Cerebellar nuclear complex (tissue), 1 donor: ENCODE measurements at places on chromosomes 1 and 21.

DNA sequence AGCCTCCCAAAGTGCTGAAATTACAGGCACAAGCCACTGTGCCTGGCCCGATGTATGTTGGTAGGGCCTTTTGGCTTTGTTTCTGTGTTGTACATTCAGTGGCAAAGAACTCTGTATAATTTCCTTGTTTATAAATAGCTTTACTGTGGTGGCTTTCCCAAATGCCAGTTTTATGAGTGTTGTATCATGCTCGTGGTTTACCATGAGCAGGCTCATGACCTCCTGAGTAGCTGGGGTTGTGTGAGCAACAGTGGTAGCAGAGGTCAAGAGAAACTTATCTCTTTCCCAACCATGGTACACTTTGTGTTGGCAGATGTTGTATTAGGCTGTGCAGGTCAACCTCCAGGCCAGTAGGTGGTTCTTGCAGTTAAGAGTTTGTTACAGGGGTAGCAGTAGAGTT, 420.4 kb upstream of the BEND5 start:
- DNase-seq, result no peak

DNA sequence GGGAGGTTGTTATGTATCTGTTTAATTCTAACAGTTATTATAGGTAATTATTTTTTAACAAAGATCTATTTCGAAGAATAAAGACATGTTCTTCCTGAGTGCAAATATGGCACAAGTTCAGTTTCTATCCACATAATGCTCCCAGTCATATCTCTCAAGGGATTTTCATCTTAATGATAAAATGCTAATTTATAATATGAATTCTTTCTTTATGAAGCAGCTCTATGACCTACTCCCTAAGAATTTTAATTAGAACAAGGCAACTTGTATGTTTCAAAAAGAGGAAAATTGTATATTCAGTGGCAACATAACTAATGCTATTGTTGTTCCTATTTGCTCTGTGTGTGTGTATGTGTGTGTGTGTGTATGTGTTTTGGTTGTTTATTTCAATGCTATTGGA, 1222.1 kb upstream of the NCAM2 start:
- no peak for DNase-seq

DNA sequence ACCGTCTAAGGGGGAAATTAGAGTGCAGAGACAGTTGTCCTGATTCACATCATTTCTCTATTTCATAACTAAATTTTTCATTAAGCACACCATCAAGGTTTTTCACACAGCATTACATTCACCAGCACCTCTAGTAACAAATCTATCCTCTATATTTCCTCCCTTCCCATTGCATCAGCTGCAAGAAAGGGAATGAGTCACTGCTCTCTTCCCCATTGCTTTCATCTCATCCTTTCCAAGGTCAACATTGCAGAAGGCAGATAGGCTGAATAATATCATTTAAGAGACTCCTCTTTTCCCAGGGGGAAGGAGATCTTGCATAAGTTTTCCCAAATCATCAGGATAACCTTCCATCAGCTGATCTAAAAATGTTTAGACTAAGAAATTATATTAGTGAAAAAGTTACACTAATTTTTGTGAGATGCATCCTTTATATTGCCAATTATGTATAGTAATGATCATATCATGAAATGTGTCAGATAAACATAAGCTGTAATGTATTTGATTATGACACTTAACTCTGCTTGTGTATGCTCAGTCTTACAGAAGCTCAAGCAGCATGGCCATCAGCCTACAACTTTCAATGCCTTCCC, 4.3 kb downstream of the INTS7 start:
- DNase-seq, result no peak

- no peak for DNase-seq
Measured at GRCh38 chr1:196890668-196891067, 2.8 kb downstream of the CFHR4 start.

- no peak for DNase-seq
Measured at GRCh38 chr1:150560011-150560438, 10.8 kb downstream of the ADAMTSL4 start.

DNA sequence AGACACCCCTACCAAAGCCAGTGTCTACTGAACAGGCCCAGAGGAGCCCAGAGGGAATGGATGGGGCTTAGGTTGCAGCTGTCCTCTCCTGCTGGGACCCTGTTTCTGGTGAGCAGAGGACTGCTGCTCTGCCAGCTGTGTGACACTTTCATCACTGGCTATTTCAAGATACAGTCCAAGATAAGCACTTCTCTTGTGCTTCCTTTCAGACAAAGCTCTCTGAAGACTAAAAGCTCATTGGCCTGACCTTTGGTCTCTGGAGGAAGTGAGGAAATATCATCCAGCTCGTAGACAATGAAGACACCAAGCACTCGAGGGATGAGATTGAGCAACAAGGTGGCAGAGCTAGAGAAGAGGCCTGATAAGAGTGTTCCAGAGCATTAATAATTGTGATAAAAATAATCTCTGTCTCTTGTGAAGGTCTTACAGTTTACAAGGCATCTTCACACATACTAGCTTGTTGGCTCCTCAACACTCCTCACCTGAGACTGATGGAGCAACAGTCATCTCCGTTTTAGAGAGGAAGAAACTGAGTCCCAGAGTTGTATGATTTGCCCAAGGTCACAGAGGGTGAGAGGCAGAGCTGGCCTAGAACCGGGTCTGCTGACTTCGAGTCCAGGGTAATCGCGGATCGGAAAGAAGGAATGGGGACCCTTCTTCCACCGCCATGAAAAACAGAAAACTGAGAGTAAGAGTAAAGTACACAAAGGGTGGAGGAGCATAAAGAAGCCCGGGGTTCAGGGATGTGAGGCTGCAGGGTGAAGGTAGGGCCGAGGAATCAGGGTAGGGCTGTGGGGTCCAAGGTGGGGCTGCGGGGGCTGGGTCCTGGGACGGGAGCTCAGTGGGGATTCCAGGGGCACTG, 666 bp downstream of the PAFAH2 start:
- no peak for DNase-seq

DNA sequence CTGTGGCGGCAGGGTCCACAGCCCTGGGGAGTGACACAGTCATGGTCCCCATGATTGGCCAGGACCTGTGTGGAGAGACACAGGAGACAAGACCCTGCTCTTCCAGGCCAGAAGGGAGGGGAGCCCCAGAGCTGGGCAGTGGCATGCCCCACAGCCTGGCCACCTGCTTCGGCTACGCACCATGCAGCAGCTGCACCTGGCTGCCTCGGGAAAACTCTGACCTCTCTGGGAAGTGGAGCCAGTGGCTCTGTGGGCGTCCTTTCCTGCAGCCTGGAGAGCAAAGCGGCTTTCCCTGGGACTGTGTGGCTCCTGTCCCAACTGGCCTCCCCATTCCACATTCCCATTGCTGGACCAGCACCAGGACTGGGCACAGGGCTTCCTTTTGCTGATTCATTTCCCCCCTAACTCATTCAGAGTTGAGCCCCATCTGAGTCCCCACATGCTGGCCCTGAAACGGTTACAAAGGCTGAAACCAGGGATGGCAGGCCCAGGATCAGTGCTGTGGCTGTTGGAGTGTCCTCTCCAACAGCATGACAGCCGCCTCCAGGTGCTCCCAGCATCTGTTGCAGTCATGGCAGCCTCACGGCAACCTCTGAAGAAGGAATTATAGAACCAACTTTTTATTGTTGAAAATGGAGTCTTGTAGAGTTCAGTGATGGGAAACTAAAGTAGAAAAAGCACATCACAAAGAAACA, 15.0 kb downstream of the OXCT2 start:
- DNase-seq, result no peak

DNA sequence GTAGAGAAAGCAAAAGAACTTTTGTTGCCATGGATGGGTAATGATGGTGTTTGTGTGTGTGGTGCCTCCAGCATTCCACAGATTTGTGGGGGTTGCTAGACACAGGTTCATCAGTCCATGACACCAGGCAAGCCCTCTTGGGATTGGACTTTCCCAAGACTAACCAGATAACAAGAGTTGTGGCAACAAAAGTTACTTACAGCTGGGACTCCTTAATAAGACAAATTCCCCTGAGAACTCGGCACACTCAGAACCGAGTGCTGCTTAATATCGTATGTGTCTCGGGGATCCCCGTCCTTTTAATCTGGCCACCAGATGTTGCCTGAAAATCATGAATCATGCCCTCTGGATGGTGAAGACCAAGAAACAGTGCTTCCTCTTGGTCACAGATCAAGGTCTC, 193.3 kb downstream of the AJAP1 start:
- no peak for DNase-seq

DNA sequence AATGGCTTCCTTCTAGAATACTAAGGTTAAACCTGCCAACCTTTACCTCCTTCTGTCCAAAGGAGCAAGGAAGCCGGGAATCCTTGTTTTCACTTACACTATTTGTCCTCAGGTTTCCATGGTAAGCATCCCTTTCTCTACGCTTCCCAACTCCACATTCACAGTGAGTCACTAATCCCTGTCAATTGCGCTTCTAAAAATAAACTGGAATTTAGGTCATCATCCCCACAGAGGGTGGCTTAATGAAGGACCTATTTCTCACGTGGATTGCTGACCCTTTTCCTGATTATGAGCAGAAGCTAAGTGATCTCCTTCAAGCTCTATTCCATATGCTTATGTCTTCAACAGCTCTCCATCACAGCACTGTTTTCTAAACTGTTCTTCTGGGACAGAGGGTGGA, 39.9 kb upstream of the ABCA4 start:
- no peak for DNase-seq

DNA sequence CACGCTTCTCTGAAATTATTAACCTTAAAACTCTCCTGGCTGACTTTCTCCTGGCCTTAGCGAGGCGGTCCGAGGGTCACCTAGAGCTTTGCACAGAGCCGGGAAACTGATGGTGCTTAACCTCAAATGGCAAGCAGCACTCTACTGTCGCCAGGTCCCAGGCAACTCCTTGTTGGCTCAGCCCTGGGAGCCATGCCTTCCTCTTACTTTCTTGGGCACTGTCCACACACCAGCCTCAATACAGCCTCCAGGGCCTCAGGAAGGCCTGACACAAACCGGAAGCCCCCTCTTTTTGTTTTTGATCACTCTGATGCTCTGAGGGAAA, 3.8 kb downstream of the TRABD2B start:
- no peak for DNase-seq

GRCh38 chr1:107494061-107494460, 353.2 kb downstream of the NTNG1 start:
- DNase-seq, result no peak

GRCh38 chr1:179042087-179042486, 16.4 kb downstream of the FAM20B start:
- no peak for DNase-seq

DNA sequence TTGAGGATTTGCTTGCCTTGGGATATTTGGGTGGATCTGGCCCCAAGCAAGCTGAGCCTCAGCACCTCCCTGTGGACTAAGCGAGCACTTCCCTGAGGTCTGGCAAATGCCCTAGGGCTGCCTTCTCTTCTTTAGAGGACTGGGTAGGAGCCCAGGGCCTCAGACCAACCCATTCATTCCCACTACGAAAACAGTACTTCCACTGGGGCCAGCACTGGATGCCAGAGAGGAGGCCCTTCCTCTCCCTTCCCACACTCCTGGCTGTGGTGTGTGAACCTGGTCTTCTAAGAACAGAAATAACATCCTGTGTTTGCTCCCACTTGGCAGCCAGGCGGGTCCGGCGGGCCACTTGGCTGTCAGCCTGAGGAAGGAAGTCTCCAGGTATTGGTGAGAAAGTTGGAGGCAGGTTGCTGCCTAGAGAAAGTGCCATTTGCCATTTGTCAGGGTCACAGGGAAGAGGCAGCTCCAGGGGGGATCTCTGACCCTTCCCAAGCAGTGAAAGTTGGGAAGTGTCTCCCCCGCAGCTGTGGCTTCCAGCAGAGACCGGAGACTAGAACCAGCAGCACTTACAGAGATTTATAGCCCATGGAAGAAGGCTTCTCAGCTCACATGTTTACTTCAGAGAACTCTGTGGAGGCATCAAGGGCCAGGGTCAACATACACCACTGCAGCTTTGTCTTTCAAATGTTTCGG, 323.5 kb downstream of the SIPA1L2 start:
- DNase-seq, result no peak

GRCh38 chr1:44084998-44085675, 33.5 kb upstream of the KLF17 start:
- DNase-seq, result no peak

DNA sequence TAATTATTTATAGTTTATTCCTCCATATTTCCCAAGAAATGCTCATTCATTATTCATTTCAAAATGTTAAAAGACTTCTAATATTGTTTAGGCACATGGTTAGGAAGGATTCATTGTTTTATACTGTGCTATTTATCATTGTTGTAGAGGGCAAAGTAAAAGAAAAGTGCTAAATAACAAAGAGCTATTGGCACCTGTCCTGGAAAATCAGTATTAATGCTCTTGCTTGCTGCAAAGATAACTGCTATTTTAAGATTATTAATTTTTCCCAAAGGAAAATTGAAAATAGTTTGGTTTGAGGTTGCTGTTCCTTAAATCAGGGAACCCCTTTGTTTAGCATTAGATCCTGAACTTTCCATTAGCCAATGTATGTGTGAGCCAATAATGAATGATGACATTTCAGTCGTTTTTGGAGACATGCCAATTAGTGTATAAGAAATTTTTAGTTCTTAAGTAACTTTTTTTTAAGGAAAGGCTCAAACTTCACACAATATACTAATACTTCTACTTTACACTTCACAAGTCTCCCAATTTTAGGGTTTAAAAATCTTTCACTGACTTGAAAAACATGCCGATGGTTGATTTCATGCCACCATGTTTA, 39.9 kb downstream of the EPB41 start:
- no peak for DNase-seq

- DNase-seq, result no peak
Measured at GRCh38 chr1:244893836-244894235, 29.5 kb upstream of the HNRNPU start.

DNA sequence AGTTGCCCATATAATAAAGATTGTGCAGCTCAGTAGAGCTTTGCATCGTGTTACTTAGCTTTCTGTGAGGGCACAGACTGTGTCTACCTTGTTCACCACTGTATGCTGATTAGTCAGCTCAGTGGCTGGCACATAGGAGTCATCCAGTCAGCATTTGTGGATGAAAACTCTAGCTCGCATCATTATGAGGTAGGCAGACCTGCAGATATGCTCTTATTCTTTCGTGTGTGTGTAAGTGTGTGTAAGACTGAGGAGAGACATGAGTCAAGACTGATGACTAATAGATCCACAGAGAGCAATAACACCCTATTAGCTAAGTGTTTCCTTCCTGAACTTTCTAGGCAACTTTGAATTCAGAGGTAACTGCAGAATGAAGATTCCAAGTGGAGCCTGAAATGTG, 17.1 kb downstream of the TTF2 start:
- no peak for DNase-seq

GRCh38 chr1:110003747-110004428, 19.3 kb downstream of the AHCYL1 start:
- DNase-seq, result no peak

- peak; percentile 64 for DNase-seq
Measured at GRCh38 chr1:151060007-151060656, at the start of gene MLLT11. Gene MLLT11 (plus strand): TSS chr1:151060397. CDS start chr1:151067225, 6,828 bp downstream.

GRCh38 chr1:220784751-220785150, 2.0 kb upstream of the MTARC1 start:
- no peak for DNase-seq

GRCh38 chr1:18109756-18110597, 2.4 kb downstream of the IGSF21 start:
- no peak for DNase-seq

DNA sequence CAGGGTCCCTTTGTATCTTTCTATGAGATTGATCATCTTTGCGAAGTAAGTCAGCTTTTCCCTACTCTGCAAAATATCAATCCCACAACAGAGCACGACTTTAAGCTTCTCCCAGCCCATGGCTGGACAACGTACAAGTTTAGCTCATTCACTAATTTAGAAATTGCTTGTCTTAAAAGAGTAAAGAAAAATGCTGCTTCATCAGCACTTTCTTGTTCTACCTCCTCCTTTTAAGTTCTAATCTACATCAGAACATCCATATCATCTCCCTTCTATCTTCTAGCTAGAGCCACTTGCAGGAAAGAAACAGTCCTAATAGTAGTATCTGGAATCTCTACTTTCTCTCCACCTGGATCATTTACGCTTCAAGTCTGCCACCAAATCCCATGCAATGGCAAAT, 441.2 kb upstream of the ESRRG start:
- DNase-seq, result no peak
